ENCODE measurements at places on chromosomes 12 and 14. TPM values are rescaled to one million over a fixed set of nuclear protein-coding genes. Genes with fewer than 3 reads are reported as not detected.

Gene SALL2
- polyA plus RNA-seq, result 7.2 TPM

Gene B4GALNT3
- polyA plus RNA-seq, result not detected

Gene AQP5
- not detected for polyA plus RNA-seq

DNA sequence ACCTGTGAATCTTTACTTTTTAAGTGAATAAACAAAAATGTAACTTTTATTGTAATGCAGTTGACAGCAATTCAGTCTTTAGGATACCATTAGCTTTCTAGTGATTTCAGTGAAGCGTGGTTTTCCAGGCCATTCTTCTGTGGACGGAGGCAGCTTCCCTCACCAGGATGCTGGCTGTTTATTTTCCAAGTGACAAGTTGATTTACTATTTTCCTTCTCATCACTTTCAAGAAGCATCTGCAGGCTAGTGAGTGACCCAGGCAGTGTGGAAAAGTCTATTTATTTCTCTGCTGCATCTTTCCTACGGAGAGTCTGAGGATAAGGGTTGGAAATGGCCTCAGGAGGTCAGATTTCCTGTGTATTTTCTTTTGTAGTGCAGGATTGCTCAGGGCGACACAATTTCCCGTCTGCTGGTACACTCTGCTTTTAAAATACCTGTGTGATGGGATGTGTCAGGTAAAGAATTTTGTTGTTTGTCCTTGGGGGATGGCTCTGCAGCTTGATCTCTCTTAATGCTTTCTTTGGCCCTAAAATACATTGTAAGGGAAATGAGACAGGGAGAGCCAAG lies 467.8 kb downstream of the NRXN3 start:
- no peak for DNase-seq

DNA sequence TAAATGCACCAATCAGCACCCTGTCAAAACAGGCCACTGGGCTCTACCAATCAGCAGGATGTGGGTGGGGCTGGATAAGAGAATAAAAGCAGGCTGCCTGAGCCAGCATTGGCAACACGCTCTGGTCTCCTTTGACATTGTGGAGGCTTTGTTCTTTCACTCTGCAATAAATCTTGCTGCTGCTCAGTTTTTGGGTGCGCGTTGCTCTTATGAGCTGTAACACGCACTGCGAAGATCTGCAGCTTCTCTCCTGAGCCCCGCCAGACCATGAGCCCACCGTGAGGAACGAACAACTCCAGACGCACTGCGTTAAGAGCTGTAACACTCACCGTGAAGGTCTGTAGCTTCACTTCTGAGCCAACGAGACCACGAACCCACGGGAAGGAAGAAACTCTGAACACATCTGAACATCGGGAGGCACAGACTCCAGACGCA lies 8.4 kb upstream of the PIANP start:
- no peak for DNase-seq

GRCh38 chr12:59570145-59570544 lies 25.7 kb upstream of the SLC16A7 start:
- DNase-seq, result no peak

DNA sequence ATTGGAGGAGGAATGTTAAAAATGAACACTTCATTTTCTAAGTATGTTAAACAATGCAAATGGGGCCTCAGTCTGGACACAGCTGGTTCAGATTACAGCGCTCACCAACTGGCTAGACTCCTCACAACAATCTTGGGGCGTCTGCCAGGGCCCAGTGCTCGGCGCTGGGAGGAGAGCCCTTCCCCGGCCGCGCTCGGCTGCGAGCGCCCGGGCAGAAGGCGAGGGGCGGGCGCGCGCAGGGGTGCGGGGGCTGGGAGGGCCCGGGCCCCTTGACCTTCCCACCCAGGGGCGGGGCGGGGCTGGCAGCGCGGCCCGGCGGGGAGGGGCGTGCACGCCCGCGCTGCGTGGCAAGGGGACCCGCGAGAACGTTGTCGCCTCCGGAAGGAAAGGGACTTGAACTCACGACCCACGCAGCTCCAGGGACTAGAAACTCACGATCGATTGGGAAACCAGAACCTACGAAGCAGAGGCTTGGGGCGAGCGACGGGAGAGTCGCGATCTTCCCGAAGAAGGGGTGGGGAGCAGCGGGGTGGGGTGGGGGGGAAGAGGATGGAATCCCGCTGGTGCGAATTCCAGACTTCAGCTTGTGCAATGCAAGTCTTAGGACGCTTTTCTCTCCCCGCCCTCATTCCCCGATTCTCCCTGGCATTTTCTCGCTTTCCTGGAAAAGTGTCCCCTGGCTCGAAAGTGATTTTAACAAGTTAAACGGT lies at the start of gene FBLN5:
TSS of gene FBLN5 (minus strand) at position 220 of the 710 bp plus-strand sequence. CDS start 465 bp downstream, outside the sequence.
- DNase-seq, result peak; percentile 82

DNA sequence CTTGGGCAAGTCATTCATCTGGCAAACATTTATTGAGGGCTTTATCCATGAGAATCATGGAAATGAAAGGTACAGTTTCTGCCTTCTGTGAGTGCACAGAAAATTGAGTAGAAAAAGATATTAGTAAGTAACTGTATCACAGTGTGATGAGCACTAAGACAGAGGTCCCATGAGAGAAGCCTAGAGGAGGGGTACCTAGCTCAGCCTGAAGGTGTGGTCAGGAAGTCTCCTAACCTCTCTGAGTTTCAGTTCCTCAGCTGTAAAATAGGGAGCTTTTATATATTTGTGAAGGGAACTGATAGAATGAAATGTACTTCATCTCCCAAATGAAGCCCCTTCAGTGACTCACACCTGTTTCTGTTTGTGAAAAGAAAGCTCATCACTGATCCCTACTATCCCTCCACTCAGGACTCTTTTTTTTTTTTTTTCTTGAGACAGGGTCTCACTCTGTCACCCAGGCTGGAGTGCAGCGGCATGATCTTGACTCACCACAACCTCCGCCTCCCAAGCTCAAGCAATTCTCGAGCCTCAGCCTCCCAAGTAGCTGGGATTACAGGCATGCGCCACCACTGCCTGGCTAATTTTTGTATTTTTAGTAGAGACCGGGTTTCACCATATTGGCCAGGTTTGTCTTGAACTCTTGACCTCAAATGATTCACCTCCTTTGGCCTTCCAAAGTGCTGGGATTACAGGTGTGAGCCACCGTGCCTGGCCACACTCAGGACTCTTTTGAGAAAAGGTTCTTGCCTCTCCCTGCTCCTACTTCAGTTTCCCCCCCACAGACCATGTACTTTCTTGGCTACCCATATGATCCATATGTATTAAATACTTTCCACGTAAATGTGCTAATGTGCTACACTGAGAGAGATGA lies 93.7 kb upstream of the FUT8 start:
- no peak for DNase-seq

DNA sequence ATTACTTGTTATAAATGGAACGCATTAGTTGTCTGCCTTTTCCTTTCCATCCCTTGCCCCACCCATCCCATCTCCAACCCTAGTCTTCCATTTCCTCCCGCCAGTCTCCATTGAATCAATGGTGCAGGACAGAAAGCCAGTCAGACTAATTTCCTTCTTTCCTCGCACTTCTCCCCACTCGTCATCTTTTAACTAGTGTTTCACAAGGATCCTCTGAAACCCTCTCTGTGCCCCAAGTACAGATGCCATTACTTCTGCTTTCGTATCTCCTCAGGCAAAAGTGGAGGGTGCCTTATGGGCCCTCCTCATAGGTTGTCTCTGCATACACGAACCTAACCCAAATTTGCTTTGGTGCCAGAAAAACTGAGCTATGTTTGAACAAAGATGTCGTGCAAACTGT lies 4.2 kb downstream of the DAZAP2 start:
- DNase-seq, result no peak

GRCh38 chr14:22538671-22539228 lies 50.3 kb downstream of the DAD1 start:
- no peak for DNase-seq

- DNase-seq, result no peak
Observed at GRCh38 chr12:93599192-93599591, 26.7 kb downstream of the SOCS2 start.

Gene C1R
- 703 TPM for polyA plus RNA-seq

- no peak for DNase-seq
Observed at GRCh38 chr12:116159593-116160200, 117.8 kb downstream of the MED13L start.

DNA sequence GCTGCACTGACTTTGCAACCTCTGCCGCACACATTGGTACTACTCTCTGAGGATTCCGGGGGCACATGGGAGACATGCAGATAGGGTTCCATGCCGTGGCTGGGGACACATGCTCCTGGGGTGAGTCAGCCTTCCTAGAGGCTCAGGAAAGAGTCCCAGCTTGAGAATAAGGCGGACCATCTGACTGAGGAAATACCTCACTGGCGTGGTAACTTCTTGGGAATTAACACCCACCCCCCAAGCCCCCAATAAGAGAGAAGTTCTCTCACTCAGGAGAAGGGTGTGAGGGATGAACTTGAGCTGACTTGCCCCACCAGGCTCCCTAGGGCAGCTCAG lies 23.2 kb downstream of the PLXNC1 start:
- DNase-seq, result no peak

Measured in BJ (cell line).